ENCODE measurements at places on chromosomes 1 and 21.

DNA sequence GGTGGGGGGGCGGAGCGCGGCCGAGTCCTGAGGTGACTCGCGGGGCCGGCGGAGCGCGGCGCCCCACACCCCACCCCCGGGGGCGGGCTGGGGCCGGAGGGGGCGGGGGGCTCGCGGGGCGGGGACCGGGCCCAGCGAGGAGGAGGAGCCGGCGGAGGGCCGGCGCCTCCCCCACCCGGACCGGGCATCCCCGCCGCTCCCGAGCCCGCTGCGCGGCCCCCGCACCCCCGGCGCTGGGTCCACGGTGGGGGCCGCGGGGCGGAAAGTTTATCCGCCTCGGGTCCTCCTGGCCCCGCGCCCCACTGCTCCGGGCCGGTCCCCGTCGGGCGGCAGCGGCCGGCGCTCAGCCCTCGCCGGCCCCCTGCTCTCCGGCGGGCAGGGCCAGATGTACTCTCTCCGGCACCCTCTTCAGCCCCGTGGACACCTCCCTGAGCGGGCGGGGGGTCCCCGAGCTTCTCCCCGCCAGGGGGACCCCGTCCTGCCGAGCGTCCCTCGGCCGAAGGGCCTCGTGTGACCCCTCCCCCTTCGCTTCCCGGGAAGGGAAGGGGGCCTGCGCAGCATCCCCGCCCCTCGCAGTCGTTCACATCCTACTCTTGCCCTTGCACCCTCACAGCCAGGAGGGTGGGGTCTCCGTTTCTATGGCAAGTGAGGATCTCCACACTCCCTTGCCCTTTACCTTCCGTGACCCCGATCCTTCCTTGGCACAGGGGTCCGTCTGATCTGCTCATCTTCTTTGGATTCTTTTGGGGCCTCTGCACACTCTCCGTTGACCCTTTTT is 663 bp downstream of the CAMTA1 start:
- DNase-seq = peak; percentile 29

DNA sequence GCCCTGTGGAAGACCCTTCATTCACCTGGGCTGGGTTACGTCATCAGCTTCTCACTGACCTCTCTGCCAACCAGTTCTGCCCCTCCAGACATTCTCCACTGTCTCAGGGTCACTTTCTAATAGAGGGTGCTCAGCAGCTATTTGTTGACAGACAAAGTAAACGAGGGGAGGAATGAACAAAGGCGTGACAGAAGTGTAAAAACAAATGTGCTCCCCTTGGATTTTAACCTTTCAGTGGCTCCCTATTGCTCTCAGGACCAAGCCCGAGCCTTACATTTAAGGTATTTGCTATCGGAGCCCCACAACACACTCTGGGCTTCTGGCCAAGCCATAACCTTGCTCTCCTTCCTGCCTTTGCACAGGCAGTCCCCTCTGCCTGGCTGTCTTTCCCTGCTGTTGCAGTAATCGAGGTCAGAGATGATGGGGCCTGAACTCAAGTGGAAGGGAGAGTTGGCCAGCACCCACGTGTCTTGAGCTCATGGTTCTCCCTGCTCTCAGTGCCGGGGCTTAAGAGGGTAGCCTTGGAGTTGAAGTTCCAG is 9.3 kb upstream of the MARCKSL1 start:
- no peak for DNase-seq

DNA sequence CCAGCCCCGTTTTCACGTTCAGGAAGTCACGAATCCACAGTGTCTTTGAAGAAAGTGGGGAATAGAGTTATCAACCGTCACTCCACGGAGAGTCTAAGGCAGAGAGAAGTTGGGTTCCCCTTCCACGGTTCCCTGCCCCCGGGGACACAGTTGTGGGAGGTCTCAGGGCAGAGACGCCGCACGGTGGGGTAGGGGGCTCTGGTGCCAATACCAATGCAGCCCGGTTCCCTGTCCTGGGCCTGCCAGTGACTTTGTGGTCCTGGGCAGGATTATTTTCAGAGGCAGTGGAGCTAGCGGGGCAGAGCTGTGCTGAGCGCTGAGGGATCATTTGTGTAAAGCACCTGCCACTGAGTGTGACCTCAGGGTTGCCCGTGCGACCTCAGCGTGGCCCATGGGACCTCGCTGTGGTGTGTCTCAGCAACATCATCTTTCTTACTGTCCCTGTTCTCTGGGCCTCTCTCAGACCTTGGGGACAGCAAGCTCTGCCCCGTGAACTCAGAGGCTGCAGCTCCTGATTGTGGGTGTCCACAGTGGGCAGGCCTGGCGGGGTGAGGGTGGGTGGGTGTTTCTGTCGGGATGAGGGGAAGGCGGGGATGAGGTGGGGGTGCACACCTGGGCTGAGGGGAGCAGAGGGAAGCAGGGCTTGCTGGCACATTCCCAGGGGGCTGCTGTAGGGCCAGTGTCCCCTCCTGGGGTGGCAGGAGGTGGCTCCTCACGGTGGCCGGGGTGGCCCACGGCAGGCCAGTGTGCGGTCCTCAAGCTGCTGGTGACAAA is 65.2 kb downstream of the AGPAT3 start:
- no peak for DNase-seq

DNA sequence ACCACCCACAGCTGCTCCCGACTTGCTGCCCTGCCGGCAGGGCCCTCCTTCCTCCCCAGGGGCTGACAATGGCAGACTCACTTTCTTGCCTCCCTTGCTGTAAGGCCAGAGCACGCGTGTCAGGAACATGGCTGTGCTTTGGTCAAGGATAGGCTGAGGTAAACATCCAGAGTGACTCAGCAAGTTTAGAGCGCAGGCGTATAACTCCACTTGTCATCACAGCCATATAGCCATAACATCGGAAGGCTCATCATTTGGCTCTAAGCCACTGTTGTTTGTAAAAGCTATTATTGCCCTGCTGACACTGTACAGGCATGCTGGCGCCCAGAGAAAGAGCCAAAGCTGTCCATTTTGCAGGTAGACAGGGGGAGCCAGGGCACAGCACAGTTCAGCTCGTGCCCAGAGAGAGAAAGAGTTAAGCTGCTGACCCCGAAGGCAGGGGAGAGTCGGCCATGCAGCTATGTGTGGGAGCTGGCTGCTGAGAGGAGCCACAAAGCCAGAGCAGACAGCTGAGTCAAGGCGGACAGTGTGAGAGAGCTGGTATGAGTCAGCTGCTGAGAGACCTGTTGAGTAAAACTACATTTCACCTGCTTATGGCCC is 60.6 kb downstream of the GNG4 start:
- DNase-seq = no peak

GRCh38 chr1:94925004-94925403 is 1.9 kb downstream of the CNN3 start:
- no peak for DNase-seq

DNA sequence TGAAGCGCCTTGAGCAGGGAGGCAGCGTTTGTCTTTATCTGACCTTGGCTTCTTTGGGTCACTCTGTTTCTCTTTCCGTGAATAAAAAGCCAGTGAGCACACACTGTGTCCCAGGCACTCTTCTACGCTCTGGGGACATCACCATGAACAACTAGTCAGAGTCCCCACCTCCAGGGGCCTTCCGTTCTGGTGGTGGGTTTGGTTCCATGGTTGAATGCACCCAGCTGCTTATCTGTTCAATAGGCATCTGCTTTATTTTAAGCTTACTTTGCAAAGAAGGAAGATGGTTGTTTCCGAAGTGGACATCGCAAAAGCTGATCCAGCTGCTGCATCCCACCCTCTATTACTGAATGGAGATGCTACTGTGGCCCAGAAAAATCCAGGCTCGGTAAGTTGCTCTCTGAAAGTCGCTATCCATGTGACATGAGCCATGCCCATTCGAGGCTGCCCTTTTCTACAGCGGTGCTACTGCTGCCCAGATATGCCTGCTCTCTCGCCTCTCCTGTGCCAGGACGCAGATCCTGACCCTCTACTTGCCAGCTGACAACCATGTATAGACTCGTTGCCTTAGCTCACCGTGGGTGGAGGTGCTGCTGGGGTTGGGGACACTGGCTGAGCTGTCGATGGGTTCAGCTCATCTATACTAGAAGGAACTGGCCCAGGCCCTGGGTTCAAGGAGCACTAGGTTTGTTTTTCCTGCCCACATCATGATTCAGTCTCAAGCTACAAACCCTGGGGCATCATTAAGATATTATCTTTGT is 5.9 kb downstream of the MX1 start:
- no peak for DNase-seq

DNA sequence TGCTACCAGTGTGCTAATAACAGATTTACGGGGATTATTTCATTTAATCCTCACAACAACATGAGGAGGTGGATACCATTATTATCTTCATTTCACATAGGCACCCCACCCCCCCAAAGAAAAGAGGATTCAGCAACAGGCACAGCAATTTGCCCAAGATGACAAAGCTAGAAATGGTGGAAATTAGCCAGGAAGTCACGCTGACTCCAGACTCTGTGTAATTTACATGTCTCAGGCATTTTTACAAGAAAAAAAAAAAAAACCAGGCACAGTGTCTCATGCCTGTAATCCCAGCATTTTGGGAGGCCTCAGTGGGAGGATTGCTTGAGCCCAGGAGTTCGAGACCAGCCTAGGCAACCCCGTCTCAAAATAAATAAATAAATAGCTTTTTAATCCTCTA is 37.5 kb upstream of the PRDM2 start:
- no peak for DNase-seq

- DNase-seq = no peak
Observed at GRCh38 chr1:44244986-44245385, 31.7 kb downstream of the DMAP1 start.

DNA sequence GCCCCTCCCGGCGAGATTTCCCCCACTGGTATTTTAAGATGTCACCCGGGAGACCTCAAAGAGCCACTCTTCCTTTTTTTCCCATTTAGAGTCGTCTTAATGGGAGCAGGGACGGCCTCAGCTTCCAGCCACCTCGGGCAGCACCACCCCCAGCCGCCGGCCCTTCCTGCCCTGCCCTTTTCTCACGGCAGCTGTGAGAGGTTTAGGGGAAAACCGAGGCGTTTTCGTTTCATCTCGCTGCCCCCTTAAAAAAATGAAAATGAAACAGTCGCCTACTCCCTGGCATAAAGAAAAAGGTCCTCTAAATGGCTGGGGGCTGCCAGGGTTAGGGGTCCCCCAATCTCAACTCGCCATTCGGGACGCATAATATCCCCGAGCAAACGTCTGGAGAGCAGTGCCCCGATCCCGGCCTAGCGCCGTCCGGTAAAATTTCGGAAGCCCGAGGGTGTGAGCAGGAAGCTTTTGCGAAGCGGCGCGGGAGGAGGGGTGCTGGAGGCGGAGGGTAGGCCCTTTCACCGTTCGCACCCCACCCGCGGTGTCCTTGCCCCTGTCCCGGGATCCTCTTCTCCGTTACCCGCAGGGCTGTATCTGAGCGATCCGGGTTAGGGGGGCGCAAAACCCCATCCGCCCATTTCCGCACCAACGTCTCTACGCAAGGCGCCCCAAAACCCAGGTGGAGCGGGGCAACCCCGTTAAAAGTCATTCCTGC is 1.2 kb downstream of the RUNX3 start:
- DNase-seq = peak; percentile 67

- no peak for DNase-seq
Observed at GRCh38 chr1:27572019-27572678, 31.8 kb downstream of the AHDC1 start.

DNA sequence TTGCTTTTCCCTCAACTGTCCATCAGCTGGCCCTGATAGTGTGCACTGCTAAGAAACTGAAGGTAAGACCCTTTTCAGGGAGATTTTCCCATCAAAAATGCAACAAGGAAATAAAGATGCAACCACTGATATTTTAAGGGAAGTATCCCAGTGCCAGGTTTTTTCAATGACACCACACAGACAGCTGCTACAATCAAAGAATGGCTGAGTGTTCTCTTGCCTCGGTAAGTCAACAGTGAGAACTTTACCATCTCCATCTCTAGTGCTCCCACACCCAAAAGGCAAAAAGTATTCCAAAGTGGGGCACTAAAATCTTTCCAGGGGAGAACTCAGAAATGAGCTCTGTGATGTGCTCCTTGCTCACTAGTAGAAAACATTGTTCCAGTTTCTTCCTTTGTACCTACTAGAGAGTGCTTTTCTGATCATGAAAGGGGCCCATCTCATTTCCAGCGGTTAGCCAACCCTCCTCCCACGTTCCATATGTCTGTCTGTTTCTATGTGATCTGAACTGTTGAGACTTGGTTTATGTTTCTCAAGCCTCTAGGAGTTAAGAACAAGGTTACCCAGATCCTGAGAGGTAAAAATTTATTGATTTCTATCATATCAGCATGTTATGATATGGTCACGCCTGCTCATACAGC is 67.6 kb upstream of the NEK2 start:
- no peak for DNase-seq

- DNase-seq = no peak
Observed at GRCh38 chr1:6086762-6087376, 41.2 kb downstream of the KCNAB2 start.

- no peak for DNase-seq
Observed at GRCh38 chr21:25515484-25516405, 91.5 kb downstream of the MRPL39 start.

GRCh38 chr1:2258996-2259395 is 30.9 kb downstream of the SKI start:
- DNase-seq = peak; percentile 76

GRCh38 chr1:25987951-25988350 is 9.9 kb downstream of the PAFAH2 start:
- DNase-seq = no peak
